ENCODE measurements at places on chromosomes 2 and 18. TPM values are rescaled to one million over a fixed set of nuclear protein-coding genes. Genes with fewer than 3 reads are reported as not detected.

GRCh38 chr2:60488291-60488690 lies 65.2 kb downstream of the BCL11A start:
- DNase-seq: no peak

Gene RAPGEF4
- not detected for total RNA-seq

- DNase-seq: no peak
Observed at GRCh38 chr2:185484602-185485001, 254.0 kb upstream of the FSIP2 start.

GRCh38 chr2:32691678-32692077 lies 63.8 kb downstream of the TTC27 start:
- DNase-seq: no peak

Gene FBXO48
- 1.5 TPM for total RNA-seq

DNA sequence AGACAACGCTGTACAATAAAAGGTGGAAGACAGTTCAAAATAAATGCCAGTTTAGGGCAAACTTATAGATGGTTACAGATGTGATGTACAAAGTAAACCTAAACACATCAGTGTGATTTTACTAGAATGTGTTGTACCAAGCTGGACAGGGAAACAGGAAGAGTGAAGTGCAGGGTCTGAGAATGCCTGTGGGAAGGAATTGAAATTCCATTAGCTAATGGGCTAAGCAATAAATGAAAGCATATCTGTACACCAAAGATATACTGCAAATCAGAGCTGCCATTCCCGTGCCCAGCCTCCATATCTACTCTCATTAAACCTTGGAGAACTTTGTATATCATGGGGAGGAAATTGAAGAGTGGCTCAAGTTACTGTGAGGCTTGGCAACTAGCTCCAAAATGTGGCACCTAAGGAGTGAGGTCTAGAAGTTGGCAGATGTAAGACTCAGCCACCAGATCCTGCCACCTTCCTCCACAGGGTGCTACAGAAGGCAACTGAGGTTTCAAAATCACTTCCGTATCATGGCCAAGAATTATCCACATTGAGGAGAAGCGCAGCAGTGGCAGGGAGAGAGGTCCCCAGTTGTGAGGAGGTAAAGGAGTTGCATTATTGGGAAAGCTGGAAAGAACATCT lies 277.8 kb downstream of the TCF4 start:
- DNase-seq: no peak
